Upper lobe of left lung (tissue), 6 donors: ENCODE measurements at places on chromosomes 4 and X. TPM values are rescaled to one million over a fixed set of nuclear protein-coding genes. Genes with fewer than 3 reads are reported as not detected.

SMR3B gene
- not detected for total RNA-seq

TSPAN6 gene
- total RNA-seq: 11.4 TPM

MAGEB1 gene
- not detected for total RNA-seq

RAB33A gene
- total RNA-seq: 0.91 TPM

GRCh38 chrX:73563738-73564068 lies 706 bp downstream of the CHIC1 start:
- no peak for DNase-seq

- DNase-seq: no peak
These were observed 91.8 kb downstream of the MAB21L2 start for GRCh38 chr4:150673793-150674192.

- DNase-seq: no peak
These were observed 486.4 kb upstream of the FAT1 start for GRCh38 chr4:187209921-187210613.

DNA sequence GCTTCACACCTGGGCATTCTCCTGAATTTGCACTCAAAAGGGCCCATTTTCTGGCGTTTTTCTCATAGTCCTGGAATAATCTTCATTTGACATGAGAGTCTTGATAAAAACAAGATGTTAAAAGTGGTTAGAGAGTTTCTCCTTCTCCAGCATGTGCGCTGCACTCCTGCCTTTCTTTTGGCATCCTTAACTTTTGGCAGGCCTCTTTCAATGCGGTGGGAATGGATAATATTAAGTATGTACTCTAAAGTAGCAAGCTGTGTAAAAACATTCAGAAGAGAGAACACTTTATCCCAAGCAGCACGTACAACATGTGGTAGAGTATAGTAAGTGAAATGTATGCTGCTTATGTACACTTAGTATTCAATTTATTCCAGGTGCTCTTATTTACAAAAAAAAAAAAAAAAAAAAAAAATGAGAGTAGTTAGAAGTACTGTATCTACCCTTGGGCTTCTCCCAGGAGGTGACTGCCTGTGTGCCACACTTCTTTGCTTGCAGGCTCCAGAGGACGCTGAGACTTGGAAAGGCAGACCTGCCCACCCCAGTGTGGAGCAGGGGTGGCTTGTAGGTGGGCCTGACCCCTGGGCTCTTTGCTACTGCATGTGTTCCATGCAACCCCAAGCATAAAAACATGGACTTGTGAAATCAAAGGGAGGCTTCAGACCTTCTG lies 3.9 kb downstream of the FGF2 start:
- DNase-seq: no peak

DNA sequence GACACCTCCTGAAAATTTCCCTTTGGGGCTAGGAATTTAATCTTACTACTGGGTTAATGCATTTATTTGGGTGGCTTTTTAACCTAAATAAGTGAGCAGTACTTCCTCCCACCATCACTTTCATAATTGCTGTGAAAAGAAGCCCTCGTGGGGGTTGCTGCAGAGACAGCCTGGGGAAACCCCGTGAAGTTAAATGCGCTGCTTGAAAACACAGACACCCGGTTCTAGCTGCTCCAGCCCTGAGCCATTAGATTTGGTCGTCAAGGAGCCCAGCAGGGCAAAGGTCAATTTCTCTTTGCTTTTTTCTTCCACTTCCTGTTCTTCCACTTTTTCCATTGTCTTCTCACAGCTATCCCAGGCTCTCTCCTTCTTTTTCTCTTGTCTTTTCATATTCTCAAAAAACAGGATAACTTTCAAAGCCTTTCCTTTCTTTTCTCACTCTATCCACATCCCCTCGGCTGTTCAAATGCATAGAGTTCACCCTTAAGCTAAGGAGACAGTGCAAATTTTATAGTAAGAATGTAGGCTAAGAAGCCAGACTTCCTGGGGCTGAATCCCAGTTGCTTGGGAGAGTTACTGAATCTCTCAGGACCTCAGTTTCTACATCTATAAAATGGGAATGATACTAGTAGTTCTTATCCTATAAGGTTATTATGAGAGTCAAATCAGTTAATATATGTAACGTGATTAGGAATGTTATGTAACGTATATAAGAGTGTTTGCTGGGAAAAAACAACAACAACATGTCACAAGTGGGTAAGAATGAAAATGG lies 91.5 kb upstream of the ZNF827 start:
- DNase-seq: no peak

GRCh38 chrX:9430346-9430921 lies 34.4 kb upstream of the TBL1X start:
- DNase-seq: no peak

GRCh38 chr4:83646538-83647239 lies 110.8 kb downstream of the GPAT3 start:
- DNase-seq: no peak
